ENCODE measurements at places on chromosomes 7 and 10. TPM values are rescaled to one million over a fixed set of nuclear protein-coding genes. Genes with fewer than 3 reads are reported as not detected.
A peak's percentile ranks its signal among the peaks of the same experiment; 100 is the strongest.

DNA sequence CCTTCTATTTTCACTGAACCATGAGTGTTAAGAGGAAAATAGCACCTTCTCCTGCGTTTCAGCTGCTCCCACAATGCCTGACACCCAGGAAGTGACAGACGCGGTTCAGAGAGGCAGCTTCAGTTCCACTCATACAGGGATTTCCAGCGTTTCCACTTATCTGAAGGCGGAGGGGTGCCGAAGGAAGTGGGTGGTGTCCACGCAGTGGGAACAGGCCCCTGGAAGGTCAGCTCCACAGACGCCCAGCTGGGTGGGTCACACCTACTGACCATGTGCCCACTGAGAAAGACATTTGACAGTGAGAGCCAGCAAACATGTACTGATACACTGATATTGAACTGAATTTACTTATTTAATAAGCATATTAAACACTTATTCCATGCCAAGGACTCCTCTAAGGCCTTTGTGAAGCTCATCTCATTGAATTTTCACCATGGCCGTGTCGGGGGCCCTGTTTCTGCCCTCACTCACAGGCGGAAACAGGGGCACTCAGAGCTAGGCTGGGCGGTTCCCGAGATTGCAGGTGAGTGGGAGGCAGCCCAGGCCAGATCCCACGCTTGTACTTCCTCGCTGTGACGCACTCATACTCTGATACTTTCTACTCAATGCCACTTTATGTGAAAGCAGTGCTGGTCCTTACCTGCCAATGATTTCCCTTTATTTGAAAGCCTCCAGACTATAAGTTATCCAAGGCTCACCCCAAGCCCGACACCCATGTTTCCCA, 96.8 kb downstream of the TCERG1L start:
- H3K4me3 ChIP-seq: no peak overlapping the region
- no peaks in the 10 kb centered on the region for H3K27me3 ChIP-seq
- no peak overlapping the region for H3K27ac ChIP-seq
- no peaks in the 10 kb centered on the region for H3K4me1 ChIP-seq
- DNase-seq: no peak
- no peaks in the 10 kb centered on the region for H3K36me3 ChIP-seq

DNA sequence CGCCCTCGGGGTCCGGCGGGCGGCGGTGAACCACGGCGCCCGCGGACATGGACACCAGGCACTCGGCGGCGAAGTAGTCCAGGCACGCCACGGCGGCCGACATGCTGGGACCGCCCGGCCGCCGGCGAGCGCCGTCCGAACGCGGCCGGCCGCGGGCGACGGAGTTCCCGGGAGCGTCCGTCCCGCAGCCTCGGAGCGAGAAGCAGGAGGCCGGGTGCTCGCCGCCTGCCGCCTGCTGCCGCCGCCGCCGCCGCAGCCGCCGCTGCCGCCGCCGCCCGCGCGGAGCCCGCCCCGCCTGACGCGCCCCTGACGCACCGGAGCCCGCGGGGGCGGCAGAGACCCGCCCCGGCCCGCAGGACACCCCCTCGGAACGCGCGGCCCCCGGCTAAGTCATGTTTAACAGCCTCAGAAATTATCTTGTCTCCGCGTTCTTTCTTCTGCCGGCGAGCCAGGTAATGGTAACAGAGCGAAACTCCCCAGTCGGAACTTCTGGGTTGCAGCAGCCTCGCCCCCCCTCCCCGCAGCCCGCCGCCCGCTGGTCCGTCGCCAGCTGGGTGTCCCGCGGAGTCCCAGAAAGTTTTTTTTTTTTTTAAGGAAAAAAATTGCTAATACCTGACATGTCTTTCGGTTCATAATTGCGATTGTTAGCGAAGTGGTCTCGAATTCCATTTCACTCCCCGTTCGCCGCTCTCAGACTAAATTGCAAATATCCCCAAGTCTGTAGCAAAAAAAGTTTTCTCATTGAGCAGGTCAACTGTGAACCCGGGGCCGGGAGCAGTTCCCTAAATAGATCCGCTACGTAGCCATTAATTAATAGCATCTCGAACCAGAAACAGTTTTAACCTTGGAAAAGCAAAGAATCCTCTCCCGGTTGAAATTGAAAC, at the start of gene KLF14:
TSS of gene KLF14 (minus strand) at position 277 of the 884 bp plus-strand sequence. CDS start at position 103, 174 bp downstream.
- H3K4me3 ChIP-seq: peak within 1 kb of the TSS; percentile 68
- no peaks in the 10 kb centered on the region for H3K36me3 ChIP-seq
- peak; percentile 50 for DNase-seq
- no peaks in the 10 kb centered on the region for H3K27me3 ChIP-seq

DNA sequence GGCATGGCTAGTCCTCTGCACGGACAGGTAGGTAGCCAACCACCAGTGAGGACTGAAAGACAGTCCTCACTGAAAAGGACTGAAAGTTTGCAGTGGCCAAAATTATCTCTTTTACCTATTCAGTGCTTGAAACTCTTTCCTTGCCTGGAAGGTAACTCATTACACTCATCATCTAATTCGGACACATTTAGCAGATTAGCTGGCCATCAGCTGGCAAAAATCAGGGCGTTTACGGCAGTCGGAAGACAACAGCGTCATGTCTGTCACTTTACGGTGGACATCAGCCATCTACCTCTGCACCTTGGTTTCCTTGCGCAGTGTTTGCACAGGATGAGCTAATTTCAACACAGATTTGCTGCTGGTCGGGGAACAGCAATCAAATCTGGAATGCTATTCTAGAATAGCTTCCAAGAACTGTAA, 740 bp downstream of the ANXA7 start:
- peak overlapping the region; percentile 69 for H3K27ac ChIP-seq
- H3K4me1 ChIP-seq: peaks cover 42% of the 10 kb centered on the region
- peak overlapping the region; percentile 83 for H3K4me3 ChIP-seq
- H3K27me3 ChIP-seq: no peaks in the 10 kb centered on the region
- DNase-seq: peak; percentile 83

AVPI1 gene
- not detected for total RNA-seq
